Stimulated activated CD4-positive, alpha-beta T cell treated with anti-CD3 and anti-CD28 coated beads, TNF-alpha, amount 100 ng/mL, for 4 hours (primary cell): ENCODE measurements at places on chromosomes 3 and 15.

GRCh38 chr15:66832664-66833063, 130.6 kb downstream of the SMAD6 start:
- no peak for DNase-seq

- DNase-seq = no peak
Measured at GRCh38 chr15:40803076-40803475, 3.8 kb upstream of the ZFYVE19 start.

- no peak for DNase-seq
Measured at GRCh38 chr3:164730815-164731360, 347.4 kb downstream of the SI start.

GRCh38 chr15:49038382-49038781, 7.9 kb downstream of the SECISBP2L start:
- DNase-seq = no peak

GRCh38 chr3:177330779-177331178, 133.5 kb upstream of the TBL1XR1 start:
- DNase-seq = no peak

DNA sequence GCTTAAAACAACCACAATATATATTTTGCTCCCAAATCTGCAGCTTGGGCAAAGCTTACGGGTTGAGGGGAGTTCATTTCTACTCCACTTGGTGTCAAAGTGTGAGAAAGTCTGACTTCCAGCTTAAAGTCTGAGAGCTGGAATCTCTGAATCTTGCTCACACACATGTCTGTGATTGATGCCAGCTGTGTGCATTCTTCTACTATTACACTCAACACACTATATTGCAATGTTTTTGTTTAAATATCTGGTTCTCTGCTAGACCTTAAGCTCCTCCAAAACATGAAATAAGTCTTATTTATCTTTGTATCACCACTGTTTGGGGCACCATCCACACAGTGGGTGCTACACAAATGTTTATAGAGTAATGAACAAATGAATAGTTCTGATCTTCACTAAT, 36.7 kb upstream of the SECISBP2L start:
- no peak for DNase-seq

- DNase-seq = no peak
Measured at GRCh38 chr3:150391161-150391560, 16.9 kb upstream of the TSC22D2 start.

- no peak for DNase-seq
Measured at GRCh38 chr3:67381667-67382272, 272.6 kb downstream of the SUCLG2 start.

DNA sequence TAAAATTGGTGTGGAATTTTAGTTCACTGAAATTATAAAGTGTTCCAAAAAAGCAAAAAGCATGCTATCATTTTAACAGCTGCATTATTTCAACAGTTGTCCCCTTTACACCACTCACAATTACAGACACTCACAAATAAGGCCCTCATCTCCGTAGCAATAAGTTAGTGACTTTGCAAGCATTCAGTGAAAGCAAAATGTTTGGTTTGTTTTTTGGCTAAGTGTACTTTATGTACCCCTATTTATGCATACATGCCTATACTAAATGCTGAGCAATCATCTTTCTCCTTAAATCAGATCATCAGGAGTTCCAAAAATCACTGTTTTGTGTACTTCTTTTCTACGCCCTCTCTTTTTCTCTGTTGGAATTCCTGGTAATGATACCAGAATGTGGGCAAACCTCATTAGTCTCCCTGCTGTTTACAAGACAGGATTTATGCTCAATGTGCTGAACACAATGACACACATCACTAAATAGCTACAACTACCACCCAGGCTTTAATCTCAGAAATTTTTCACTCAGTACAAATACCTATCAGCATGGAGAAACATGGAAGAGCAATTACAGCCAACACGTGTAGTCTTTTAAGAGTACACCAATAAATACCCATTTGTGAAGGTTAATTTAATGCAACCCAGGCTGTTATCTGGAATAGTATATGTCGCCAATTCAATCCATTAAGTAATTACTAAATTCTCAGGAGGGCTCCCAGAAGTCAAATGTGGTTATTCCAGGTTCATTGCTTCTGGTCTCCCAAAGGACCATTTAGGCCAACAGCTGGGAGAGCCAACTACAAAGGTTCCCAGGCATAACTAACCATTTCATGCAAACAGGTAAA, 12.0 kb downstream of the ALDH1A2 start:
- DNase-seq = no peak

DNA sequence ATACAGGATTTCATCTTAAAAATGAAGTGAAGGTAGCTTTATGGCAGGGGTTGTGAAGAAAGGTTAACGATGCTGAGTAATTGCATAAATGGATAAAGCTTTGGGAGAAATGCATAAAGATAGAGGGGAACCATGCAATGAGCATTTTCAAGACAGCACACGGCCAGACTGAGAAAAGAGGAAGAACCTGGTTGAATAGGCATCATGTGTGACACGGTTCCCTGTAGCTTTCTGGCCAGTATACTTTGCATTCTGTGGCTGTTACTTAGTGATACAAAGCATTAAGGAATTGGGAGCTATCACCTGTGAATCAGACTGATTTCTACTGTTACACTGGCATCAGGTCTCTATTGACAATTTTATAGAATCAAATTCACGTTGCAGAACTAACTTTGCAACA, 33.3 kb downstream of the NR2C2 start:
- DNase-seq = no peak

DNA sequence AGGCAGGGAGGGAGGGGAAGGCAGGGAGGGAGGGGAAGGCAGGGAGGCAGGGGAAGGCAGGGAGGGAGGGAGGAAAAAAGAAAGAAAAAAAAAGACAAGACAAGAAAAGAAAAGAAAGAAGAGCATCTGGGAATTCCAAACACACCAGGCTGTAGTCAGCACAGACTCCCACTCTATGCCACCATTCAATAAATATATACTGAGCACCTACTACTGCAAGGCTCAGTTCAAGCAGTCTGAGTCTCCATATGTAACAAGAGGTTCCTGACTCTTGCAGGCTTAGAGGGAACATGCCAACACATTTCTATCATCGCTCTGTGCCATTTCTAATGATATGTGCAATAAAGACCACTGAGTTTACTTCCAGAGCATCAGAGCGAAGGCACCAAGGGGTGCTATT, 47.7 kb downstream of the ANXA2 start:
- DNase-seq = no peak

GRCh38 chr3:178568155-178568731, 32.0 kb downstream of the KCNMB2 start:
- no peak for DNase-seq

GRCh38 chr15:74505837-74506514, 35.0 kb upstream of the ARID3B start:
- DNase-seq = no peak

DNA sequence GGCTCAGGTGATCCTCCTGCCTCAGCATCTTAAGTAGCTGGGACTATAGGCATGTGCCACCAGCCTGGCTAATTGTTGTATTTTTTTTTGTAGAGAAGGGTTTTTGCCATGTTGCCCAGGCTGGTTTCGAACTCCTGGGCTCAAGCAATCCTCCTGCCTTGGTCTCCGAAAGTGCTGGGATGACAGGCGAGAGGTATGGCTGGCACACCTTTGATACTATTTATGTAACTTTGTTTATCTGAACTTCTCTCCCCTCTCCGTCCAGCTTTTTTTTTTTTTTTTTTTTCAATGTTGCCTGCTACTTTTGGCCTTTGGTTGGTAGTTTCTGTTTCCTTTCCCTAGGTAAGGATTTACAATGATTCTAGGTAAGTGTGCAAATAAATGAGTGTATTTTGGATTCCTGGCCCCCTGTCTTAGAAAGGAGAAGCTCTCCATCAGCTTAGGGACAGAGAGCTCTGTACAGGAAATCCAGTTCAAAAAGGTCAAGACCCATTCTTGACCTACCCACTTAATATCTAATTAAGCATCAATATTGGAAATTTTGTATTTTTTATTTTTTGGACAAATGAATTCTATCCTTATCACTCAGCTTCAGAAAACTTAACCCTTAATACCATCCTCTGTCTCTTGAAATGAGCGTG, 6.8 kb downstream of the ARL6IP5 start:
- DNase-seq = no peak

- no peak for DNase-seq
Measured at GRCh38 chr15:53031469-53031868, 241.3 kb upstream of the ONECUT1 start.

GRCh38 chr3:15528854-15529537, 7.5 kb upstream of the COLQ start:
- no peak for DNase-seq

DNA sequence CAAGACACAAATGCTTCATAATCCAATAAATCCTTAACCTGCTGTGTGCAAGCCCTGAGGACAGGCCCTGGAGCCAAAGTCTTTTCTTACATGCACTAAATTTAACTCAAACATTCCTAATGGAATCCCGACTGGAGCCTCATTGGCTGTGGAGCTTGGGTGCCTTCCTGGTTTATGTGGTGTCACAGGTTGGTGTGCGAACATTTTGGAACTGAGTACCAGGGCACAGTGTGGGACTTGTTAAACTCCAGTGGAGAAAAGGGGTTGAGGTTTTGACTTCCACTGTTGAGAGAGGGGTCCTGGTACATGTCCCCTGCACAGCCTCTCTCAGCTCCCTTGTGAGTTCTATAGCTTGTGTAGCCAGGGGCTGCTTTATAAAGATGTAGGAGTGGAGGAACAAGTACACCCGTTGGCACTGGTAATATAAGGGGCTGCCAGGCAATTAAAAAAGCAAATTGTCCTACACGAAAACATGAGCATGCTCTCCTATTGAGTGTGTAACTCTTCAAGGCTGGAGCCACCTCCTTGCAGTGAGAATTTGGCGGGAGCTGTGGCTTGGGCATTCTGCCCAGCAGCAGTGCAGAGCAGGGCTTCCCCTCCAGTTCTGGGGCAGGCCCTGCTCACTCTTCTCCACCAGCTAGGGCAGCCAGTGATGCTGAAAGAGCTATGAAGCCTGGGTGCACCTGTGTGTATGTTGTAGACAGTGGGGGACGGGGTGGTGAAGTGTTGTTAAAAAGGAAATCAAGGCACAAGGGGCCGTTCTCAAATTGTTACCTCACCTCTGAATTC, 218.1 kb downstream of the CLSTN2 start:
- no peak for DNase-seq

- no peak for DNase-seq
Measured at GRCh38 chr3:155485897-155486296, 192.4 kb upstream of the STRIT1 start.

GRCh38 chr3:68088216-68088615, 433.8 kb upstream of the SUCLG2 start:
- DNase-seq = no peak

- DNase-seq = no peak
Measured at GRCh38 chr15:66089049-66089448, 164.5 kb downstream of the MEGF11 start.

- DNase-seq = no peak
Measured at GRCh38 chr3:57755368-57755675, 787 bp upstream of the SLMAP start.
